ENCODE measurements at places on chromosomes 2 and 18. TPM values are rescaled to one million over a fixed set of nuclear protein-coding genes. Genes with fewer than 3 reads are reported as not detected.

GRCh38 chr2:20689428-20690264, 22.7 kb downstream of the GDF7 start:
- no peak for DNase-seq

- no peak for DNase-seq
Measured at GRCh38 chr2:69943843-69944525, 17.4 kb downstream of the ASPRV1 start.

Gene SPDYA
- total RNA-seq = 0.93 TPM

- peak; percentile 77 for DNase-seq
Measured at GRCh38 chr2:191115391-191115790, 35.4 kb downstream of the STAT4 start.

DNA sequence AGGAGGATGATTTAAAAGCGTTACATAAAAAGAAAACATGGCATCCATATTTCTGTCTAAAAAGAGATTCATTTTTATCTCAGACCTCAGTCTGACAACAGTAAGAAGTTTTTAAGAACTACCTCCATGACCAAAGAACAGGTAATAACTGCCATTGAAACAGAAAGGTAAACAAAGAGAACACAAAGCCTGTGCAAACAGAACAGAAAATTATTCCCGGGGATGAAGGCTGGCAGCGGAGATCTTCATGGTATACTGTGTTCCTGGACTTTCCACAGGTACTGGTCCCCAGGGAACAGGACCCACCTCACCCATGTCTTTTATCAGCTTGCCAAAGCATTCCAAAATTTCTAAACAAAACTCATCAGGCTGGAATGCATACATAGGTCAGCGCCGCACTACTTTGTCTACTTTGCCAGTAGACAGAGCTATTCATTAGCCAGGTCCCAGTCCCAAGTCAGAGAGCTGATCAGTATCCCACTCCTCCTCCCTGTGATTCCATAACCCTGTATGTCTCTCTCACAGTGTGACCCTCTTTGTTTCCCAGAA, 277.3 kb downstream of the MBD2 start:
- no peak for DNase-seq

Gene RGPD3
- 0.05 TPM for total RNA-seq

GRCh38 chr2:98924038-98924830, 11.8 kb downstream of the CRACDL start:
- DNase-seq = no peak

DNA sequence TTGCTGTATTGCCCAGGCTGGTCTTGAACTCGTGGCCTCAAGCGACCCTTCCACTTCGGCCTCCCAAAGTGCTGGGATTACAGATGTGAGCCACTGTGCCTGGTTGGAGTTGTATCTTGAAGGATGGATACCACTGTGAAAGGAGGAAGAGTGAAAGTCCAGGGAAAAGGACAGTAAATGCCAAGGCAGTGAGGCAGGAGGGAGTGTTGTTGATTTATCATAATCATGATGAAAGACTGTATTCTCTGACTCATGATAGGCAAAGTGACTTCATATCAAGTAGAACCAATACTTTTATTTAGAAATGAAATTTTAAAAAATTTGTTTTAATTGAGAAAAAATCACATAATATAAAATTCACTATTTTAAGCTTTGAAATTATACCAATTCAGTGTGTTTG, 162.3 kb downstream of the ARHGAP28 start:
- DNase-seq = no peak
